ENCODE measurements at places on chromosomes 4 and X.
A peak's percentile ranks its signal among the peaks of the same experiment; 100 is the strongest.

DNA sequence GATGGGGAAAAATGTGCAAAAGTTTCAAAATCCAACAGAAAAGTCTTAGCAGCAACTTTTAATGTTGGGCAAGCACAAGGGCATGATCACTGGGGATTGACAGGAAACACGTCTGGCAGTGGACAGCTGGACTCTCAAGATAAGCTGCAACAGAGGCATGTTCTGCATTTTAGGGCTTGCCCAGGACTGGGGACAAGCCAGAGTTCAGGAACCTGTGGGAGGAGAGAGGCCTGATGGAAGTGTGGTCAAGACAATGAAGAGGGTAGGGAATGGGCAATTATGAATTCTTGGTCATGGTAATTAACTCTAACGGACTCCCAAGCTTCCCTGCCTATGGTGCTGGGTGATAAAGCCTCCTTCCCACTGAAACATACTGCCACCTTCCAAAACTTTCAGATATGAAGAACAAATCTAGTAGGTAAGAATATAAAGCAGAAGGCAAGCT is 48.4 kb downstream of the ANXA3 start:
- DNase-seq = no peak

GRCh38 chr4:164846566-164846965 is 30.4 kb upstream of the APELA start:
- no peak for DNase-seq

- no peak for DNase-seq
Measured at GRCh38 chrX:31383991-31384390, 312.1 kb upstream of the FTHL17 start.

DNA sequence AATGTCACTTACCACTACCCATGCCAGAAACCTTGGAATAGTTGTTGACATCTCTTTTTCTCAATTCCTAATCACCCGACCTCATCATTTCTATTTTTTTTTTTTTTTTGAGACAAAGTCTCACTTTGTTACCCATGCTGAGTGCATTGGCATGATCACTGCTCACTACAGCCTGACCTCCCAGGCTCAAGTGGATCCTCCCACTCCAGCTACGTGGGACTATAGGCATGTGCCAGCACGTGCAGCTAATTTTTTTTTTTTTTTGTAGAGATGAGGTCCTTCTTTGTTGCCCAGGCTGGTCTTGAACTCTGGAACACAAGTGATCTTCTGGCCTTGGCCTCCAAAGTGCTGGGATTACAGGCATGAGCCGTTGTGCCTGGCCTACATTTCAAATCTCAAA is 12.0 kb downstream of the KDM6A start:
- DNase-seq = no peak

GRCh38 chrX:122582975-122583305 is 601.1 kb upstream of the GRIA3 start:
- no peak for DNase-seq

DNA sequence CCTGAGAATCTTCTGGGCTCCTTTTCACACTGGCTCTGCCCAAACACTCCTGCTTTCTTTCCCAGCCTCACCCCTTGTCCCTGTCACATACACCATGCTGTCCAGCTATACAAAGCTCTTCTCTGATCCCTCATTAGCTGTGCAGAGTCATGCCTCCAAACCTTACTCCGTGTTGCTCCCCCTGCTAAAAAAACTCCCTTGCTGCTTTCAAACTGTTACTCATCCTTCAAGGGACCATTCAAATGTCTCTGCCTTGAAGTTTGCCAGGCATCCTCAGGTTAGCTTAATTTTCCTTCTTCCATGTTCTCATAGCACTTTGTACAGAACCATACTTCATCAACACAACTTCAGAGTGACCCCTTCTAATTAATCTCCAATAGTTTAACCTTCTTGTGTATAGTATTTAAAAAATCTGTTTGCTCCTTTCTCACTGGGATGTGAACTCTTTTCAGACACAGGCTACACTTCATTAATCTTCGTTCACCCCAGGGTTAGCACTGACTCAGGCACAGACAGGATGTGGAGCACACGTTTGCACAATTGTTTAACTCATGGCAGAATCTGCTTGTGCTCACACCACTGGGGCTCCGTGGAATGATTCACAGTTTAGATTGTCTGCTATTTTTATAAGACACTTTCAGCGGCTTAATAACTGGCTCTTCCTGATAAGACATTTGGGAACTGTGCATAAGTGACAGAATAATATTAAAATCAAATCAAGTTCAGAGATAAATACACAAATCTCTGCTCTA is 21.4 kb upstream of the SEL1L3 start:
- no peak for DNase-seq

DNA sequence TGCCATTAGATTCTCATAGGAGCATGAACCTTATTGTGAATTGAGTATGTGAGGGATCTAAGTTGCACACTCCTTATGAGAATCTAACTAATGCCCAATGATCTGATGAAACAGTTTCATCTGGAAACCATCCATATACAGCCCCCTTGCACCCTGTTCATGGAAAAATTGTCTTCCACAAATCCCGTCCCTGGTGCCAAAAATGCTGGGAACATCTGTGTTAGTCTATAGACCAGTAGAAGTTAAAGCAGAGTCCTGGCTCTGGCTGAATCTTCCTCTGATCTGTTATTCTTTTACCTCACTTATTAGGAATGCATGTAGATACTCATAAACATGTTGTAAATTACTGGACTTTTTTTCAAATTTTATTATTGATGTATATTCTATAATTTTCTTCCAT is 29.2 kb downstream of the SULT1B1 start:
- DNase-seq = no peak

- peak; percentile 17 for DNase-seq
Measured at GRCh38 chr4:11765849-11766453, 337.3 kb upstream of the HS3ST1 start.

GRCh38 chrX:5431823-5432222 is 796.8 kb downstream of the NLGN4X start:
- DNase-seq = no peak

GRCh38 chr4:68831642-68832041 is 15.8 kb downstream of the UGT2B10 start:
- DNase-seq = no peak

DNA sequence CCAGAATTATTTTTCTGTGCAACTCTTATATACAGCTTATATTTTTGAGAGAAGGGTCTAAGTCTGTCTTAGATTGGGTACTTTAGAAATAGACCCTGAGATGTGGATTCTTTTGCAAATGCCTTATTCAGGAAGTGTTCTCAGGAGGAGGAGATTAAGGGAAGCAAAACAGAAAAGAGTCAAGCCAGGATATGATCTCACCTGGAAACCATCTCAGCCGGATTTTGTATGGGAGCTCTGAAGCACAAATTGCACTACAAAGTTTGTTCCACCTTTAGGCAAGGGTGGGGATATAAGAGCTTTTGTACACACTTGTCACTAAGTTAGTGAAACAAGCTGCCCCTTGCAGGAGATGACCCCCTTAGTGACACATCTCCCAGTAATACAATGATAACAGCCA is 121.2 kb upstream of the GRPR start:
- no peak for DNase-seq

DNA sequence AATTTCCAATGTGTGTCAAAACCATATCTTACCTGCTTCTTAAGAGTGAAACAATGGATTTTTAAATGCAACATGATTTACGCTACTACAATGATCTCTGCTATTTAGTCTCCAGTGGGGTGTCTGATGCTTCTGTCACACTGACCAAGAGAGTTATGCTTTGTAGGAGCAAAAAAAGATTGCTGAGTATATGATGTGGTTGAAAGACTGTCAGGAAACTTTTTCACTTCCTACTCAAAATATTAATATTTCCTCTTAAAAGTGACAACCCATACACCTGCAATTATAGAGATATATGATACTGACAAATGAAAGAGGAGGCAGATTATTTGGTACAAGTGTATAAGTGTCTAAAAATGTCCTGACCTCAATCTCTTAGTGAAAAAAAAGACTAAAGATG is 105.2 kb upstream of the BMP3 start:
- DNase-seq = no peak

GRCh38 chr4:174156239-174156826 is 127.1 kb downstream of the FBXO8 start:
- DNase-seq = no peak

DNA sequence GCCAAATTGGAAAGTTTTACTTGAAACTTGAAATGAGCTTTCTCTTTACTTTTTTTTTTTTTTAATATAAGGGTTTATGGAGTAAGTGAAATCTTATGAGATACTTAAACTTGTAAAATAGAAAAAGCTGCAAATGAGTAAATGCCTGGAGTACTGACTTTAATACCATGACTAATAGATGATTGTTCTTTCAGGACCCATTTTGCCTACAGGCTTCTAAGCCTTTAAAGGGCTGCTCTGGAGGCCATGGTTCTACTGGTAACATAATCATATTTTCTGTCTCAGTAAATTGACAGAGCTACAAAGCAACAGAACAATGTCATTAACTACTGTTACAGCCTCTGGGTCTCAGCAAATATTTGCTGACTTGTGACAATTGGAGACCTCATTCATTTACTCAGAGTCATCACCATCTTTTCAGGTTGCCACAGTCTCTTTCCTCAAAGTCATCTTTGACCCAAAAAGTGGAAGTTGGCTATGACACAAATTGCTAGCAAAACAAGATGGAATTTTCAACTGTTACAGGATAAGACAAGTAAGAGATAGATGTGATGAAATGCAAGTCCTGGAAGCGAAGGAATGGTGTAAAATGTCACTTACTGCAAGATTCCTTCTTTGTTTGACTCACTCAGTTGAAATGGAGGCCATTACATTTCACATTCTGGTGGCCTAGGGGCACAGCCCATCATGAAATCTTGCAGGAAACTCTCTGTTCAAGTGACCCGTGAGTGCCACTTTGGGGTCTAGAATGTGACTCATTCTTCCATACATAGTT is 132.7 kb downstream of the BTC start:
- no peak for DNase-seq

DNA sequence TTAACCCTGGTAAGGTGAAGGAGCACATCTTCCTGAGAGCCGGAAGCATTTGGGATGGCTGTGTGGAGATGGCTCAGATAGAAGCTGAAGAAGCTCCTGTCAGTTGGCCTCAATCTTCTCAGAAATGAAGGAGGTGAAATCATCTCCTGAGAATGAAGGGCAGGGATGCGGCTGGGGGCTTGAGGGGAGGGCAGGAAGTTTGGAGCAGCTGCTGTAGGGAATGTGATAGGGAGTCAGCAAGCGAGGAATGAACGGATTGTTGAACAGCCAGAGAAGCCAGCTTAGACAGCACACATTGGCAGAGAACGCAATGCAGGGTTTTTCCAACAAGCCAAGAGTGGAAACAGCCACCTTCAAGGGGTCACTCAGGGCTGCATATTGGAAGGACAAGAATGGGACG is 10.0 kb downstream of the KCNE5 start:
- DNase-seq = no peak

DNA sequence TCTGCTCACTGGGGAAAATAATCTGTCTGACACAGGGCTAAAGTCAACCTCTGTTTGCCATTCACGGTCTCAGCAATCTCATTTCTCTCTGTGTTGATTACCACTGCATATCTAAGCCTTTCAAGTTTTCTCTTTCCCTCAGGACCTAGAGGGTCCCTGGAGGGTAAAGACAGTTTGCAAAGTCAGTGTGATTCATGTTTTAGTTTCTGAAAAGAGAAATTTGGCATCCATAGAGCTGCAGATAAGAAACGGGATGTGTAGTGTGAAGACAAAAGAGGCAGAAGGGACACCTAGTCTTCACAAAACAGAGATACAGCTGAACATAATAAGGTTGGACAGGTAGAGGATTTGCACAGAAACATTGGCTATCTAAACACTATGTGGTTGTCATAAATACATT is 34.5 kb upstream of the KDR start:
- DNase-seq = no peak

DNA sequence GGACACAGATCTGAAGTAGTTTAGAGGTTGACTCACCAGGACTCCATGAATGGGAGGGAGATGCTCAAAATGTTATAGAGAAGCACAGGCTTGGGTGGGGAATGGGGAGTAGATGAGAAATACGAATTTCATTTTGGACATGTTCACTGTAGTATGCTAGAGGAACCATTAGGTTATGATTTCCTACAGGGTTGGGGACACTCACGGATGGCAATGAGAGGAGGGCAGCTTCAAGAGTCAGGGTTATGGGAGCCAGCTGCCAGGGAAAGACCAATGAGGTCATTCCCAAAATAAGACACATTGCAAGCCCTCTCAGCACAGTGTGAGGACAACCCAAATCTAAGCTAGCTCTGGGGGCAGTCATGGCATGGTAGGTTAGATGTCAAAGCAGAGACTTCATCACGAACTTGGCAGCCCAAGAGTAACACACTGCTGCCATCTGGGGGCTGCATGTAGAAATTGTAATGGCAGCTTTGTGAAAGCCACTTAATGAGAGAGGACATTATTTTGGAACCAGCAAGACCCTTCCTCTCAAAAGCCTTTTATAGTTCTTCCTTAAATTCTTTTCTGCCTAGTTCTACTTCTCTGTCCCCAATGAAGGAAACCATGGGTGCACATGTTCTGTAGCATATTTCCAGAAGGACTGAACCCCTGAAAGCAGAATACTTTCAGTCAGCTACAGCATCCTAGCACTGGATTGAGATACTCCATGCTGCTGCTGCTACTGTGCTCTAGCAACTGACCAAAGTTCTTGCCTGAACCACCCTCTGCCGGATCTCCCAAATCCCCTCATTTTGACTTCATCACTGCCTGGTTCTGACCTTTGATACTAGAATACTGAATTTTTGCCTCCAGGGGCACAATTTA is 16.2 kb upstream of the ZCCHC12 start:
- peak; percentile 27 for DNase-seq

DNA sequence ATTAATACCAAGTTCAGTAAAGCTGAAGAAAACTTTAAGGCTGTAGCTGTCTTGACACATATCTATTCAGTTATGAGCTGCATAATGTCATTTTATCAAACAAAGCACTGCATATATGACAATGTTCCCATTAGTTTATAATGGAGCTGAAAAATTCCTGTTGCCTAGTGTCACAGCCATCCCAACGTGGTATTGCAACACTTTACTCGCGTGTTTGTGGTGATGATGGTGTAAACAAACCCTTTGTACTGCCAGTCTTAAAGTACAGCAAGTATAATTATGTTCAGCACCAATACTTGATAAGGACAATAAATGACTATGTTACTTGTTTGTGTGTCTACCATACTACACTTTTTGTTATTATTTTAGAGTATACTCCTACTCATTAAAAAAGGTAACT is 1415.6 kb upstream of the PCDH7 start:
- no peak for DNase-seq

- DNase-seq = no peak
Measured at GRCh38 chr4:100828986-100829685, 311.3 kb upstream of the EMCN start.

DNA sequence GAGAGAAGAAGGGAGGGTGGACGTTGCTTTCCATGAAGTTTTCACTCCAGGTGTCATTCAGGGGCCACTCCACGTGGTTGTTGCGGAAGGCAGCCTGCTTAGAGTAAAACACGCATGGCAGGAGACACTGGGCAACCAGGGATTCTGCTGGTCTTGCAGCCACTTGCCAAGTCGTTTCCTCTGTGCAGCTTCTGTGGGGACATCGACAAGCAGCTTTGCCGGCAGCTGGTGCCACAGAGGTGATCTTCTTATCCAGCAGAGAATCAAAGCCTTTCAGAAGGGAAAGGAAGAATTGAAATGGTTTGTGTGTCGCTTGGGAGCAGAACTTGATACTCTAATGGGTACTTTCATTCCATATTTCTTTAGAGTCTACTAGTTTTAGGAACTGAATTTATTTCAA is 867.1 kb upstream of the TENM3 start:
- no peak for DNase-seq

- DNase-seq = no peak
Measured at GRCh38 chrX:106987488-106987887, 12.5 kb downstream of the MORC4 start.
